ENCODE measurements at places on chromosomes 6 and 20. TPM values are rescaled to one million over a fixed set of nuclear protein-coding genes. Genes with fewer than 3 reads are reported as not detected.

The PAQR8 gene
- polyA plus RNA-seq, result 4.3 TPM

DNA sequence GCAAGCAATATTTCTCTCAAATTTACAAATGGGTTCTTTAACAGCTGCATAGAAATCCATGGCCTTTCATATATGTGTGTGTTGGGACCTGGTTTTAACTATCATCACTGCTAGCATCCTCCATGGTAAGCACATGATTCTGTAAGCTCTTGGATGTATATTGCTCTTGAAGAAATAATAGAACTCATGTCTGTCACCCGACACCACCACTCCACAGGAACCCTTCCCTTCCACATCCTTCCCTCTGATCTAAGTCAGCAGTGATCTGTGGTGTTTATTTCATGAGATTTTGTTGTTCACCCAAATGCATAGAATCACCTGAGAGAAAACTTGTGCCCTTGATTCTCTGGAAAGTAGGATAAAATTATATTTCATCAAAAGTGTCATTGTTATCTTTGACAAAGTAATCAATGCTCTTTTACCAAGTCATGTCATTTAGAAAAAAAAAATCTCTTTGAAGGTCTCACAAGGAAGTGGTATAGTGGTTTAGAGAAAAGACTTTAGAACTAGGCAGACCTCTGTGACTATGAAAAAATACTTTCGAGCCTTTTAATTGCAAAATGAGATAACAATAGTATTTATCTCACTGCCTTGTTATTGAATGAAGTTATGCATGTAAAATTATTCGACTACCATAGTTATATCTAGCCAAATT lies 649.8 kb upstream of the SLC35B3 start:
- DNase-seq, result no peak
- no peaks in the 10 kb centered on the region for H3K27me3 ChIP-seq

The BTBD3 gene
- polyA plus RNA-seq, result 15.2 TPM

The GJA10 gene
- polyA plus RNA-seq, result not detected

The BEND6 gene
- polyA plus RNA-seq, result 0.13 TPM

The TEAD3 gene
- polyA plus RNA-seq, result 1.6 TPM
